B cell (primary cell): ENCODE measurements at places on chromosomes 3 and 15.

DNA sequence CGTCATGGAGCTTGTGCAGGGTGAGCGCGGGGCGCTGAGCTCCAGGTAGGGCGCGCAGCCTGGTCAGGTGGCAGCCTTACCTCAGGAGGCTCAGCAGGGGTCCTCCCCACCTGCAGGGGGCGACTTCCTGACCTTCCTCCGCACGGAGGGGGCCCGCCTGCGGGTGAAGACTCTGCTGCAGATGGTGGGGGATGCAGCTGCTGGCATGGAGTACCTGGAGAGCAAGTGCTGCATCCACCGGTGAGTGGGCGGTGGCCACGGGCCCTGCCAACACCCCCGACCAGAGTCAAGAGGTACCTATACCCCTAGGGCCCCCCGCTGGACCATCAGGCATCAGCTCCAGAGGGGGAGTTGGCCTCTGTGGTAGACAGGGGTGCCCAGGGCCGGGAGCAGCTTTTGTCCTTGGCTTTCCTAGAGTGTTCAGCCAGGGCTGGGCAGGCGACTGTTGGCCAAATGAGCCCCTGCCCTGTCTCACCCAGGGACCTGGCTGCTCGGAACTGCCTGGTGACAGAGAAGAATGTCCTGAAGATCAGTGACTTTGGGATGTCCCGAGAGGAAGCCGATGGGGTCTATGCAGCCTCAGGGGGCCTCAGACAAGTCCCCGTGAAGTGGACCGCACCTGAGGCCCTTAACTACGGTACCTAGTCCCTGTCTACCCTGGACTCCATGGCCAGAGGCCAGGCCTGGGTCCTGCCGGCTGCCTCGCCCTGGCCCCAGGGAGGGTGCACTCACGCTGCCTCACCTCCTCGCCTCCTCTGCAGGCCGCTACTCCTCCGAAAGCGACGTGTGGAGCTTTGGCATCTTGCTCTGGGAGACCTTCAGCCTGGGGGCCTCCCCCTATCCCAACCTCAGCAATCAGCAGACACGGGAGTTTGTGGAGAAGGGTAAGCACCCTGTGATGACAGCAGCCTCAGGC, 9.1 kb downstream of the FES start:
- DNase-seq: no peak

DNA sequence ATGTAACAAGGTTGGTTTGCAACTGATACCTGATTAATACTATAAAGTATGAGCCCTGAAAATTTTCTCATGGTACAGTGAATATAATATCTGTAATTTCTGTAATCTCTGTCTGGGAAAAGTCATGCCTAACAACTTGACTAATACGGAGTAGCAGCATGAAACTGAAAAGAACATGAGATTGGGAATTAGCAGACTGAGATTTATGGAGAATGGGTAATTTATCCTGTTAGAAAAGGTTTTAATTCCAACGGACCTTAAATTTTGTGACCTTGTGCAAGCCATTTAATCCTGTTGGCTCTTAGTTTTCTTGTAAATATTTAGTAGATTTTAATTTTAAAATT, 90.2 kb upstream of the CMC1 start:
- DNase-seq: no peak

DNA sequence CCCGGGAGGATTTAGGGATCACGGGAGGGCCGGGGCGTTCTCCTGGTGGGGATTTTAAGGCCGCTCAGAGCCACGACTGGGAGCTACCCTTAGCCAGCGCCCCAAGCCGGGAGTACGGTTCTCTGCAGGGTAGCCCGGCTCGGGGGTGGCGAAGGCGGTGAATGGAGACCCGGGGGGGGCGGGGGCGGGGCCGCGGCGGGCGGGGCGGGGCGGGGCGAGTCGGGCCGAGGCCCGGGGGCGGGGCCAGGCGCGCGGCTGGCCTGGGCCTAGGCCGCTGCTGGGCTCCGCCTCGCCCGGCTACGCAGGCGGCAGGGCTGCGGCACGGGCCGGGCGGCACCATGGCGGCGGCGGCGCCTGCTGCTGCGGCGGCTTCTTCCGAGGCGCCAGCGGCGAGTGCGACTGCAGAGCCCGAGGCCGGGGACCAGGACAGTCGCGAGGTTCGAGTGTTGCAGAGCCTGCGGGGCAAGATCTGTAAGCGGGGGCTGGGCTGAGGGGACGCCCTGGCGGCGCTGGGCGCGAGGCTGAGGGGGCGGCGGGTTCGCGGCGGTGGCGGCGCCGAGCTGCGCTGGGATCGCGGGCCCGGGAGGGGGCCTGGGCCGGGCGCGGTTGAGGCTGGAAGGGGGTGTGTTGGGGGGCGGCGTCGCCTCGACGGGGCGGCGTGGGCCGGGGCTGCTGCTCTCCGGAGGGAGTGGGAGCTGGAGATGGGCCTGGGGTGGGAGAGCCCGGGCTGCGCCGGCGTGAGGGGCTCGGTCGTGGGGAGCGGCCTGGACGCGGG, at the start of gene RASA2:
RASA2 (plus strand) TSS at position 282 of the 775 bp plus-strand sequence; CDS start at position 339, 57 bp downstream.
- peak; percentile 86 for DNase-seq

DNA sequence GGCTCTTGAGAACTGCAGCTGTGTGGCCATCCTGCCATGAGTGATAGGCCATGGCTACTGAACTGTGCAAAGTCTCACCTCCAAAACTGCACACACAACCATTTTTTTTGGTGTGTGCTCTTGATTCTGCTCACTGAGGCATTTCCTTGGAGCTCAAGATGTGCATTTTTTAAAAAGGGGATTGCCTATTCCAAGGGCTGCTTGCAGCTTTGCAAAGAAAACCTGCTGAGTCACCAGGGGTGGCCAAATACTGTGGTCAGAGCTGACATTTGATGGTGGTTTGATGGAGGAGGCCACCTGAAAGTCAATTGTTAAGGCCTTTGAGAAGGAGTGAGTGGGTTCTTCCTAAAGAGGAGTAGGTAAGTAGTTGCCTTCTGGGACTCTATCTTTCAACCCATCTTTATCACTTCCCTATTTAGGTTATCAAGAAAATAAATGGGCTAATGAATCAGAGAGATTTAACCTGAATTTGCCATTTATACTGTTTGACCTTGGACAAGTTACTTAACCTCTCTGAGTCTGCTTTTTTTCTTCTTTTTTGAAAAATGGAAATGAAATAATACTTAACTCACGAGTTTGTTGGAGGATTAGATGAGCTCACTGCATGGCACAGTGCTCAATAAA, 87.9 kb downstream of the CHST2 start:
- peak; percentile 19 for DNase-seq

- no peak for DNase-seq
Measured at GRCh38 chr15:36050899-36051298, 504.9 kb upstream of the DPH6 start.

- DNase-seq: no peak
Measured at GRCh38 chr3:131349946-131350347, 31.6 kb upstream of the NUDT16 start.

DNA sequence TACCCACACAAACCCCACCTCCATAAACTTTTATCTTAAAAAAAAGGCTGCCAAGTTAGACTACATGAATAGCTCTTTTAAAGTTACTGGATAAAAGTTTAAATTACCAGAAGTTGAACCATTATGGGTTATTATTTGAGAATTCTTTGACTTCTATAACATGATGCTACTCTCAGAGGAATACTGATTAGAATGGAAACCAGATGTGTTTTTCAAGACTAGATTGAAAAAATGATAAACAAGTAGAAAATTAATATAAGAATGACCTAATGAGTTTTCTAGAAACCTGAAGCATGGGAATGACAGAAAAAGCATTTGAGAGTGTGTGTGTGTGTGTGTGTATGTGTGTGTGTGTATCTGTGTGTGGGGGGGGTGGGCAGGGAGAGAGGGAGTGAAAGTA, 12.4 kb upstream of the FGF7 start:
- DNase-seq: no peak

- DNase-seq: peak; percentile 100
Measured at GRCh38 chr3:156674046-156674910, at the start of gene TIPARP. TIPARP (plus strand) TSS chr3:156674590; CDS start chr3:156677698, 3,108 bp downstream.

DNA sequence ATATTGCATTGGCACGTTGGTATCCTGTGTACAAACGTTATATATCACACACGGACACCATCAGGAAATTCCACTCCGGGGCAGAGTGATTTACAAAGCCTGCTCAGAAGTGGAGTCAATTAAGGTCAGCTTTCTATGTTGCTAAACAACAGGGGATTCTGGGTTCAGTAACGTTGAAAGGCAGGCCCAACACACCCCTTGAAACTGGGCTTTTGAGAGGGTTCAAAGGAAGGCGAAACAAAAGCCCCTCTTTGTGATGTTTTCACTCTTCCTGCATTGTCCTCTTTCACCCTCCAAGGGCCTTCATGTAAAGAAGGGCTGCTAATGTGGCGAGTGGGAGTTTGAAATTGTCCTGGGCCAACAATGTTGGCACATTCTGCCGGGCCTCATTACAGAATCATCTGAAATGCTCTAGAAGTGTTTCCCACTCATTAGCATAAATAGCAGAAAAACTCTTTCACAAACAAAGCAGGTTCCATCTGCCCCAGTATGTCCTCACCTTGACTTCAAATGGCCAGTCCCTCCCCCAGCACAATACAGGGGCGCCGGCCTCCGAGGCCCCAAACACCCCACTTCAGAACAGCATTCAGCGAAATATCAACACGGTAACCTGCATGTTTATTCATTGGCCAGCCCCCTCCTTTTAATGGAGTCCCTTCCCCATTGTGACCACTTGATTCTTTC, 76.4 kb downstream of the HES1 start:
- DNase-seq: no peak

DNA sequence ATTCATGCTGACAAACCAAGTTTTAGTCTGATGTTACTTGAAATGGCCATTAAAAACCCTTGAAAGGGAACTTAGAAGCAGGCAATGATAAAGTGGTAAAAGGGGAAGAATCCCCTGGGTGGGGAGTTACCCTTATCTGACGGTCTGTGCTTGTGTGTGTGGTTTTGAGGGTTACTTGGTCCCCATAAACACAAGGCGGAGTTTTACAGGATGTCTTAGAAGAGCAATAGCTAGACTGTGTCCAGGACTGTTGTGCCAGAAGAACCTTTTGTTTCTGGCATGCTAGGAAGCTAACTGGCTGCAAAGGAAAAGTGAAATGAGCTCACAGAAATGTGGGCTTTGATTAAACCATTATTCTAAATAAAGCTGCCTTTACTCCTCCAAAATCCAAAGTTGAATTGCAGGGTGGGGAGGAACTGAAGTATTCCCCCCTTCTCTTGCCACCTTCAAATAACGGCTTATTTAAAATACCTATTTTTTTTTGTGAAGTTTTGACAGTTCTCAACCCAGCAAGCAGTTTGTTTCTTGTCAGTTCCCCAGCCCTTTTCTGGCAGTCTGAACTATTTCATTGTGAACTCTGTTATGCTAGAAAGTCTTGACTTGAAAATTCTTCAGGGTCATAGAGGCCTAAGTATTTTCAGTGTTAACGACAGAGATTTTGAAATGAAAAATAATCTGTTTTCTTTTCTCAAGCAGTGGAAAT, 443.5 kb downstream of the OTOL1 start:
- no peak for DNase-seq

DNA sequence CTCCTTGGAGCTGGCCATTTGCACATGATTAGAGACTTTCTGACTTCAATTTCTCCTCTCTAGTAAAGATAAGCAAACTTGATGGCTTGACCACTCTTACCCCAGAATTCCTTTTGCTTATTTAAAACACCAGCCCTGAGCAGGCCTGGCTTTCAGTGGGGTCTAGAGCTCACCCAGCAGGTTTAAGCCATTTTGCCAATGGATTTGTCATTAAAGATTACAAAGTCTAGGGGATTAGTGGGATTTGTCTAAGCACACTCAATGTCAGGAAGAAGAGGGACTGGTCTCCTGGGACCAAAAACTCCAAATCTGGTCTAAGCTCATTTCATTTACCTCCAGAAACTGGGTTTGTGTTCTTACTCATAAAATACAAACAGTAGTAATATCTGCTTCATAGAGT, 57.3 kb upstream of the SNTN start:
- DNase-seq: no peak

DNA sequence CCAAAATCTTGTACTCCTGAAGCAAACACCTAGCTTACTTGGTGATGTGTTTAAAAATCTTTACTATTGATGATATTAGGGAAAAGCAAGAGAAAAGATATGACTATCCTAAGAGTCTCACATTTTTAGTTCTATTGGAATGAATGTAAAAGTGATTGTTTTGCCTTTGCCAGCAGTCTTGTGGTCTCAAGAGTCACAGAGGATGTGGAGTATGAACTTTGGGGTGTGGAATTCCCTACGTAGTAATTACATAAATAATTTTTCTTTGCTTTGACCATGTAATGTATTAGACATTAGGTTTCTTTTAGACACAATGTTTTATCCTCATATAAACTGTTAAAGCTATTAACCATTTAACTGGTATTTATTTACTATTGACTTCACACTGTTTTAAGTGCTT, 387.6 kb downstream of the NAALADL2 start:
- DNase-seq: no peak

DNA sequence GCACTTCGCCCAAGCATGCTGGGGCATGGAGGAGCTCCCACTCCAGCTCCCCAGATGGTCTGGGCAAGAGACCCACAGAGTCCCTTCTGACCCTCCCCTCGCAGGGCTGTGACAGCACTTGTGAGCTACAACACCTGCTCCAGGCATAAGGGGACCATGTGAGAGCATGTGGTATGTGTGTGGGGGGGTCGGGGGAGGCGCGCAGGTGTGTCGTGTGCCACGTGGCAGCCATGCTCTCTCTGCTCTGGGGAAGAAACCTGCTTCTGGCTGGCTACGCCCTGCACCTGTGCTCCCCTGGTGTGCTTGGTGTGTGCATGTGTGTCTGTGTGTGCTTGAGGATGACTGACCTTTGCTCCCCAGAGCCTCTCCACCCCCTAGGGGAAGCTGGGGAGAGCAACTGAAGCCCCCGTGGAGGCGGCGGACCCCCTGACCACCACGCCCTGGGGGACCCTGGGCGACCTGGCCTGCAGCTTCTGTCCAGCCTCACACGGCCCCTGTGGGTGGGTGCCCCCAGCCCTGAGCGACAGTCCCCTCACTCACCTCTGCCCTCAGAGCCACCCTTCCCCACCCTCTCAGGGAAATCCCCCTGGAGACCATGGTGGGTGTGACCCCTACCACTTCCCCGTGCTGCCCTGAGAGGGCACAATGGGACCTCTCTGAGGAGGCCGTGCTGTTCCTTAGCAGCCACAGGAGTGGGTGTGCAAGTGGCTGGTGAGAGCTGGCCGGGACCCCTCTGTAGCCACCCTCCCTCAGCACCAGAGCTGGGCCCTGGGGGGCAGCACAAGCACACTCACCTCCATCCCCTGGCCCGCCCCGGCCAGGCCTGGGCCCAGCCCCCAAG, 16.6 kb upstream of the SEC13 start:
- peak; percentile 20 for DNase-seq
